ENCODE measurements at places on chromosomes 2 and 18.
A peak's percentile ranks its signal among the peaks of the same experiment; 100 is the strongest.

- DNase-seq: no peak
Measured at GRCh38 chr2:207055257-207055656, 110.5 kb downstream of the KLF7 start.

DNA sequence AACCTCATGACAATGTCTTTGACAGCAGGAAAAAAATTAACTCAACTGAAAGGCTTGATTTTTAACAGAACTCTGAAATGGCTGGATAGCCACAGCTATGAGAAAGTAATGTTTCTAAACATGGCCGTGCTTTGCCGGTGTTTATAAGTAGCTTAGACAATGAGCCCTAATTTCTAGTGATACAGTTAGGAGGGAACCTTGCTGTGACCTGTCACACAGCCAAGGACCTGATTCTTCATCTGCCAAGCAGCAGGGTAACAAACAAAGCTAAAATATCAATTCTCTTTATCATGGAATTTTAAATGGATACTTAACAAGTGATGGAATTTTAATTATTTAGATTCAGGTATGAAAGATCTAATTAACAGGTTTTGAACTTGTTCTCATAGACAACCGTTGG is 24.3 kb upstream of the DYNC2LI1 start:
- no peak for DNase-seq

DNA sequence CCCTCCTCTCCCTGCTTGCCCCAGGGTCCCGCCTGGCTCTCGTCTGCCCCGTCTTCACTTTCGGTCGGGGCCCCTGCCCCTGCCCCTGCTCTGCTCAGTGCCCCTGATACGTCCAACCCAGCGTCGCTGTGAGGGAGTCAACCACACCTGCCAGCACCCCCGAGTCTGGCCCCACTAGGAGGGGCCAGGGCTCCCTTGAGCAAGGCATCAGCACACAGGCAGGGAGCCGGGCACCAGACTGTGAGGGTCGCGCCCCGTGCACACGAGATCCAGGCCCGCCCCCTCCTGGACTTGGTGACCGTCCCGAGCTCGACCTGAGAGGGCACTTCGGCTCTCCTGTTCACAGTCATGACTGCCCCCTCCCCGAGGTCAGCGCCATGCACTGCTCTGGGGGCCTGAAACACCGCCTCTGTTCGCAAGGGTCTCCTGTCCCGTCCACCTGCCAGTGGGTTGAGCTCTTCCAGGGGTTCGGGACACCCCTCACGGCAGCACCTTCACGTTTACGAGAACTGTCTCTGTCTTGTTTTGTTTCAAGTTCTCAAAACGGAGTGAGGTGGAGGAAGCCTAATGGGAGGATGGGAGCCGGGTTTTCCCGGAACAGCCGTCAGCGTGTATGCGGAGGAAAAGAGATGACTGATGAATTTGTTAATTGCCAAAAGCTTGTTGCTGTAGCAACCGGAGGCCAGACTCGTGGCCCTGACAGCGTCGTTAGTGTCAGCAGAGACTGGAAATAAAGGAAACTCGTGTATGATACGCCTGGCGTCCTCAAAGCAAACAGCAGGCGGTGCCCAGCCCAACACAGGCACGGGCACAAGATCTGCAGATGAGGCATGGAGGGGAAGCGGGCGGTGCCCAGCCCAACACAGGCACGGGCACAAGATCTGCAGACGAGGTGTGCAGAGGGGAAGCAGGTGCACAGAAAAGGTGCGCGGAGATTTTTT is 48.2 kb upstream of the KCNG2 start:
- DNase-seq: no peak

GRCh38 chr2:33342705-33343104 is 133.7 kb upstream of the RASGRP3 start:
- DNase-seq: no peak

DNA sequence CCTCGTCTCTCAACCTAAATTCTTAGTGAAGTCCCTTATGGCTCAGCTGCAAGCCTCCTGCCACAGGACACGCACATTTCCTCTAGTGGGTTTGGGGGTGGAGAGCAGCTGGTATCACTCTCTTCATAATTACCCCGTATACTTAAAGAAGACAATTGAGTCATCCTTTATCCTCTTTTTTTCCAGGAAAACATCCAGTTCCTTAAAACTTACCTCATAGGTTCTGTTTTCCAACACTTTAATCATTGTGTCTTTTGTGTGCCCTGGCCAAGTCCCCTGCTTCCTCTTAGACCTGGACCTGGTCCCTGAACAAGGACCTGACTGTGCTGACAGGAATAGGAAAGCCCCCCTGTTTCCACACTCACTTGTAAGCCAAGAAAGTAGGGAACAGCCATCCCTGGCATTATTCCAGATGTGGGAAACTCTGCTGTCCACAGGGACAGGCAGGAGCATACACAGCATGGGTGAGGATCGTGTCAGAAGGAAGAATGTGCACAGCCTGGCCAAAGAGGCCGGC is 42.3 kb upstream of the MYO1B start:
- no peak for DNase-seq

- DNase-seq: no peak
Measured at GRCh38 chr2:238331916-238332315, 11.6 kb downstream of the TRAF3IP1 start.

- DNase-seq: no peak
Measured at GRCh38 chr2:150271952-150272802, 215.3 kb downstream of the RND3 start.

- DNase-seq: no peak
Measured at GRCh38 chr2:202140522-202141252, 67.6 kb downstream of the KIAA2012 start.

GRCh38 chr2:190534310-190535120 is at the start of gene NEMP2:
NEMP2 (minus strand) TSS chr2:190534722; CDS start chr2:190534655, 67 bp downstream.
- DNase-seq: peak; percentile 81

- no peak for DNase-seq
Measured at GRCh38 chr2:226515344-226516055, 284.1 kb downstream of the IRS1 start.

DNA sequence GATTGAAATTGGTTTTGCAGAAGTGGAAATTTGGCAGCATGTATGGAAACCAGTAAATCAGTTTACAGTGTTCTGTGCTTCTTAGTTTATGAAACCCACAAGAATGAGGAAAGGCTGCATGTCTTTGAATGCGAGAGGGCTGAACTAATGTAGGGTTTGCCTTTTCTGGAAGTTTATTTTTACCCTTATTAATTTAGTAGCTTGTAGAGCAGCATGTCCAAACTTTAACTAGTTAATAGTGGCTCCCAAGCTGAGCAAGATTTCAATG is 50.4 kb downstream of the LDLRAD4 start:
- no peak for DNase-seq

DNA sequence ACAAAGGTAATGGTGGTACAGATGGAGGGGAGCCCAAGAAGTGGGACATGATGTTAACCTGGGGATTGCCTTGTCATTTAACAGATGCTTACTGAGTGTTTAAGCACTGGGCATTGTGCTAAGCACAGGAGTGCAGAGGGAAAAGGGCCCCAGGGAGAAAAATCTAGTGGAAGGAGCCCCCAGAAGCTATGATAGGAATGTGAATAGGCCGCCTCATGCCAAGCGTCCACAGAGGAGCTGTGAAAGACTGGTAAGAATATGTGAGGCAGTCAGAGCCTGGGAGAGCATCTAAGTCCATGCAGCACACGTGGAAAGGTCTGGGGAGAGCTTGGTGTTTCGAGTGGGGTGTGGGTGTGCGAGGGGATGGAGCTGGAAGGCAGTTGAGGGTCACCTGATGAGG is 5.5 kb downstream of the ZNF532 start:
- DNase-seq: no peak

DNA sequence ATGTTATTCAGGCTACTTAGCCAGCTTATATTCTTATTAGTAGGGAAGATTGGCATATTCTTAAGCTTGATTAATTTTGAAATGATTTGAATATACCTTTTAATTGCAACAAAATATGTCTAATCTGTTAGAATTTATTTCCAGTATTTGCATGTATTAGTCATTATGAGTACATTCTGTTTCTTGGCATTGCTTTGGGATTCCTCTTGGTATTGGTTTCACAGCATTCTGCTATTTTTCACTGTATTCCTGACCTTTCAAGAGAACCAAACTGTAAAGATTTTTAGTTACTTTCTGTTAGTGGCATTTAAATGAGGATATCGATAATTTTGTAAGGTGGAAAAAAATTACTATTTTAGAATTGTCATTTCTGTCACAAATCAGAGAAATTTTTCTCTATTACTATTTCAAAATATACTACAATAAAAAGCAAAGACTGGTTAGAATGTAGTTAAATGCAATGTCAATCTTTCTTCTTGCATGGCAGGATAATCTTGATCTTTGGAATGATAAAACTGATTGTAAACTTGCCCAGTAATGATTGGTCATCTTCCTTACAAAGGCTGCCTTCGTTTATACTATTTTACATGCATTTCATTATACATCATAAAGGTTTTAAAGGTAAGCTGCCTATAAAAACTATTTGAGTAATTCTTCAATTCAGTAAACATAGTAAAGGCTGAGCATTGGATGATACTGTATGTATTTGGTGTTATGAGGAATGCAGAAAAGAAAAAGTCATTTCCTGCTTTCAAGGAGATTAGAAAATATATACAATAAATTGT is 86.1 kb downstream of the SLC4A10 start:
- DNase-seq: no peak

DNA sequence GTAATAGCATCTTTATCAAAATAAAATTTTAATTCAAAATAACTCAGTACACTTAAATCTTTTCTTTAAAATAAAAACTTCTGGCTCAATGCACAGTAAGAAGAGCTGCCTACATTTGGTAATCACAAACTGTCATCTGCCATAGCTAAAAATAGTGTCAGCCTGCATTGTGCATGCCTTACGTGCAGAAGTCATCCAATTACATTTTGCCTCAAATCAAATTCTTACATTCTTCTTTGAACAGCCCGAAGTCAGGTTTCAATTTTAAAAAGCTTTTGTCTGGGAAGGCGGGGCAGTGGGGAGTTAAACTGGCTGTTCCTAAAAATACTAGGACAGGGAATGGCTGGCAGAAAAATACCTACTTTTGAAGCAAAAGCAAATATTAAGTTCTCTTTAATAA is 51.1 kb downstream of the RTN4 start:
- no peak for DNase-seq

- DNase-seq: no peak
Measured at GRCh38 chr2:106065983-106066820, 127.9 kb downstream of the UXS1 start.

DNA sequence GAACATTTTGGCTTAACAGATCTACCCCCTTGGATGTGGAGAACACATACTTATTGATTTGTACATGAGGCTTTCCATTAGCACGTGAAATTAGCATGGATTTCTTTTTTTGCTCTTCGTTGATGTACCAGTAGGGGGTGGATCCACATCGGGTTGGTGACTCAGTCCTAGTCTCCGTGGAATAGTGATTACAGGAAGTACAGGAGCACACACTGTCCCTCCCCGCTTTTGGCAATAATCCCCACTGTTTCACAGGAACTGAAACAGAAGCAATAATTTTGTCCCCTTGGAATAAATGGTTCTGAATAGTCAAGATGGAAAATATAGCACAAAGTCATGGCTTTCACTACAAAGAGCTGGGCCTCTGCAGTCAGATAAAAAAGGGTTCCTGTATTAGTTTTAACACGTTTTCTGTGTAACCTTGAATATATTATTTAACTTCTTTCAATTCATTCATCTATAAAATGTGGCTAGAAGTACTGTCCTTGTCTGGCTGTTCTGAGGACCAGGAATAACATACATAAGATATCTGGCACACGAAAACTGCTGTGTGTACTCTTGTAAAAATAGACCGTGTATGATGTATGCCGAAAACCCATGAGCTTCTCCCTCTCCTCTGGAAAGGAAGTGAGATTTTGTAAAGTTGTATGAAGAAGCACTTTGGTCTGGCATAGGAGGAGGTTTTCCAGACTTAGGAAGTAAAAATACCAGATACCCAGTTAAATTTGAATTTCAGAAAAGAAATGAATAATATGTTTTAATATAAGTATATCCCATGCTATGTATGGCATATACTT is 229.2 kb downstream of the GALR1 start:
- no peak for DNase-seq

DNA sequence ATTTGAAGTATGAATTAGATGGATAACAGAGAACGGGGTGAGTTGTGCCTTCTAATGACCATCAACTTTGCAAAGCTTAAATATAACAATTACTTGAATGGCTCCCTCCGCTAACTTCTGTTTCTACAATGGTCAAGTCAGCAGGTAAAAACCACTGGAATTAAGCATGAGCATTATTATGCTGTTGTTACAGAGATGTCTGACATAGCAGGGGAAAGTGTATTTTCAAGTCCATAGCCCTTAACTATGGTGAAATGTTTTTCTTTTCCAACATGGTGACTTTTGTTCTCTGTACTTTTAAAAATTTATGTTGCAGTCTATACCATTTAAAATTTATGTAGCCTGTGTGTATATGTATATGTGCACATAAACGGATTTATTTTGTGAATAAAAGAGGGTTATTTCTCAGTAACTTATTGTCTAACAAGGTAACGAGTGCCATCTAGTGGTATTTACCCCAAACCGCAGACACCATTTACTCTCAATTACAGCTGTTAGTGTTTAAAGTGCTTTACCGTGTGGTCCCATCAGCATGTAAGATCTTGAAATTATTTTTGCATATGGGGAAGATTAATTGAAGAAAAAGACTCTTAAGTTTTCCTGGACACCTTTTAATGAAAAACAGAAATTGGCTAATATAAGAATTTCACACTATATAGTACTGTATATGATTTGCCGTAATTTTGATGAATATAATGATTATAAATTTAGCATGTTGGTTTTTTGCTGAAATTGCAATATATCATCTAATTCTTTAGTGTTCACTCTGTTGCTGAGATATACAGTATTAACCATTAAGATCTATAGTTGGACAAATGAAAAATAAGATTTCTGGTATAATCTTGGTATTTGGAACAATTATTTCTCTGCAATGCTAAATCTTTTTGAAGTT is 78.2 kb downstream of the UBE2E3 start:
- peak; percentile 52 for DNase-seq

GRCh38 chr2:172808156-172808555 is 72.5 kb downstream of the RAPGEF4 start:
- DNase-seq: no peak

DNA sequence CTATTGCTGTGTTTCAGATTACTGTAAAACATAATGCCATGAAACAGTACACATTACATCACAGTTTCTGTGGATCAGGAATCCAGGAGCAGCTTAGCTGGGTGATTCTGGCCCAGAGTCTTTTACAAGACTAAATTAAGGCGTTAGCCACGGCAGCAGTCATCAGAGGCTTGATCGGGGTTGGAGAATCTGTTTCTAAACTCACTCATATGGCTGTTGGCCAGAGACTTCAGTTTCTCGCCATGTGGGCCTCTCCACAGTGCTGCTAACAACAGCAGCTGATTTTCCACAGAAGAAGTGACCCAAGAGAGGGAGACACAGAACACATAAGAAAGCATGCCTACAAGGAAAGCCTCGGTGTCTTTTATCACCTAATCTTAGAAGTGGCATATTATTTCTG is 89.2 kb upstream of the MYO3B start:
- no peak for DNase-seq

GRCh38 chr2:235244255-235245220 is 249.3 kb upstream of the AGAP1 start:
- DNase-seq: no peak

DNA sequence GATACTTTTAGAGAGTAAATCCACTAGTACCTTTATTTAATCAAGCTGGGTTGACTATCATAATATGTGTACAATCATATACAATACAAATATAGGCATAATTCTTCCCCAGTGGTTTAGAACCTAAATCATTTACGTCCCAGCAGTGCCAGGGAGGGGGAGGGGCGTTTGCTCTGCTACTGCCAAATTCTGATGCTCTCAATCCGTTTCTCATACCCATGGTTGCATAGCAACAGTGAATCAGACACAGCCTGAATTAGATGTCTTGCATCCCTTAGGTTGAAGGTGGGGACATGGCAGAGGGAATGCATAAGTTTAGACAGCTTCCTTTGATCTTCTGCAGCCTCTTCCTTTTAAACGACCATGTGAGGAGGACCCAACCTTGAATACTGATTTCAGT is 135.4 kb downstream of the ABCA12 start:
- DNase-seq: no peak

GRCh38 chr2:15622214-15622613 is 30.5 kb downstream of the DDX1 start:
- no peak for DNase-seq
